ENCODE measurements at places on chromosomes 6 and 20.
A peak's percentile ranks its signal among the peaks of the same experiment; 100 is the strongest.

- no peak for DNase-seq
These were observed 115.8 kb downstream of the MANEA start for GRCh38 chr6:95693108-95693507.

DNA sequence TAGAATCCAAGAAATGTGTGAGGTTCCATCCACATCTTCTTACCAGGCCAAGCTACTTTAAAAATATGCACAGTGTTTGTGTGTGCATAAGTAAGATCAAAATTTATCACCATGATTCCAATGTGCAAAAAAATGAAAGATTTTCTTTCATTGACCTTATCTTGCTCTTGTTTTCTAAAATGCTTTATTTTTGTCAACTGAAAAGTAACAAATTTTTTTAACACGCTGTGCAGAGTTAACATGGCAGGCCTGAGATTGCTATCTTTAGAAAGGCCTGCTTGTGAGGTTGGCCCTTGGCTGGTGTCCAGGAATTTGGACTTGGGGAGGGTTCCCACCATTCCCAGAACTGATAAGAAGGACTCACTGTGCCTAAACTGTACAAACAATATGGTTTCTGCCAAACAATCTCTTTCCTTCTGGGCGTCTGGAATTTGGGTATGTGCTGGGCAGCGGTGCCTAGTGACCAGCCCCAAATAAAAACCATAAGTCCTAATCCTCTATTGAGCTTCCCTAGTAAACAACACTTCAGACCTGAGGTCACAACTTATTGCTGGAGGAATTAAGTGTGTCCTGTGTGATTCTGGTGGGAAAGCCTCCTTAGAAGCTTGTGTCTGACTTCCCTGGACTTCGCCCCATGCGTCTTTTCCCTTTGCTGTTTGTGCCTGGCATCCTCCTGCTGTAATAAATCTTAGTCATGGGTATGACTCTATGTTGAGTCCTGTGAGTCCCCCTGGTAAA lies 19.8 kb upstream of the MYLIP start:
- DNase-seq = no peak

- DNase-seq = no peak
These were observed 4.0 kb upstream of the ATXN1 start for GRCh38 chr6:16765235-16765634.

DNA sequence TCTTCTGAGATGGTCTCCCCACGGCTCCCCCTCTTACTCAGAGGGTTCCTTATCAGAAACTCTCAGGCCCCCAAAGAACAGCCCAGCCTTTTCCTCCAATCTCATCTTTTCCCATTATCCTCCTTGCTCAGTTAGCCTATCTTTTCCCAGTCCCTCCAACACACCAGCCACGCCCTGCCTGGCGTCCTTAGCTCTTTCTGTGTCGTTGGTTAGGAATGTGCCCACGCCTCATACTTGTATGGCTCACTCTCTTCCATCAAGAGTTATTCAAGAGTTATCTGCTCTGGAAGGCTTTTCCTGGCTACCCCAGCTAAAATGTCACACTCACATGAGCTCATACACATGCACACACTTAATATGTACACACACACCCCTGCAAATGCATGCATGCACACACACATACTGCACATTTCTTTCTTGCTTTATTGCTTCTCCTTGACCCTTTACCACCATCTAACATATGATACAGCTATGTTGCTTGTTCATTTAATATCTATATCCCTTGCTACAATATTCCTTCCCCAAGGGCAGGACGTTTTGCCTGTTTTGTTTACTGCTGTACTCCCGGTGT lies 37.6 kb downstream of the SLC2A10 start:
- no peak for DNase-seq

- no peak for DNase-seq
These were observed 57.9 kb downstream of the PRND start for GRCh38 chr20:4779616-4780015.

DNA sequence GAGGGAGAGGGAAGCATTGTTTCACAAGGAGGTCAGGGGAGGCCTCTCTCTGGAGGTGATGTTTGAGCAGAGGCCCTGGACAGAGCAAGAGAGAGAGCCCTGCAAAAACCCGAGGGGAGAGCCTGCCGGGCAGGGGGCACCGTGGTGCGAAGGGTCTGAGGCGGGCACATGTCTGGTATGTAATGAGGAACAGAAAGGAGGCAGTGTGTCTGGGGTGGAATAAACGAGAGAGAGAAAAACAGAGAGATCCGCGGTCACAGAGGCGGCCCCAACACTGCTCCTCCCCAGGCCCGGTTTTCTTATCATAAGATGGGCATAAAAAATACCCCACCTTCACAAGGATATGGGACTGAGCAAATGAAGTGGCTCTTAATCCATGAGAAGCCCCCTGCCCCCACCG lies 119.2 kb downstream of the PREX1 start:
- no peak for DNase-seq

DNA sequence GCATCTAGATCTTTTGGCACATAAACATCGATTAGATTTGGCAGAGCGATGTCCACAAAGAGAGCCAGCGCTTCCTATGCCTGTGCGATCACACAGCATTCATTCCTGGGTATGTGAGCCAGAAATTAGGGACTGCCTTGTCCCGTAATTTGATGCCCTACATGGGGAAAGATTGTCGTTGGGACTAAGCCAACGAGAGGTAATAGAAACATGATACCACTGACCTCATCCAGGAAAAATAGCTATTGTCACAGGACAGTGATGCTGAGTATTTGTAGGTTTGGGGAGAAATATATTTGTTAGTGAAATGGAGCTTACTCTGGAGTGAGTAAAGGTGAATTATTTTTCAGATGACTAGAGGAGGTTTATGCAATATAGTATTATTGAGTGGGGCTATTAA lies 154.0 kb downstream of the TSHZ2 start:
- no peak for DNase-seq

- DNase-seq = no peak
These were observed 15.0 kb upstream of the SOX4 start for GRCh38 chr6:21578523-21578922.

GRCh38 chr20:50208085-50208491 lies 17.5 kb downstream of the CEBPB start:
- no peak for DNase-seq

- no peak for DNase-seq
These were observed 30.2 kb upstream of the BCAS1 start for GRCh38 chr20:54100563-54100962.

- DNase-seq = no peak
These were observed 28.3 kb downstream of the FYN start for GRCh38 chr6:111844921-111845320.

GRCh38 chr6:126361832-126362440 lies 22.0 kb downstream of the CENPW start:
- no peak for DNase-seq

DNA sequence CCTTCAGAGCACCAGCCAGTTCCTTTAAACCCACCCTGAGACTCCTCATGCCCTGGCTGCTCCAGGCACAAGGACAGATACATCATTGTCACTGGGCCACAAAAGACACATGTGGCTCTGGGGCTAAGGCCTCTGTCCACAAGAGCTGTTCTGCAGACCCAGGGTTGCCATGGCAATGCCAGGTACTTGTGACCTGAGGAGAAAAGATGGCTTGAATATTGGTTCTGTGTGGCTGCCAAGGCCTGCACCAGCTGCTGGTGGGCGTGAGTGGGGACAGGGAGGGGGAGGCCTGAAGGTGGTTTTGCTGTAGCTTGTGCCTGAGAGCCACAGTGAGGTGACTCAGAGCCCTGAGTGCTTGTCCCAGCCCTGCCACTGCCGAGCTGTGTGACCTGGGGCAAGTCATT lies 31.8 kb downstream of the SAYSD1 start:
- DNase-seq = no peak

DNA sequence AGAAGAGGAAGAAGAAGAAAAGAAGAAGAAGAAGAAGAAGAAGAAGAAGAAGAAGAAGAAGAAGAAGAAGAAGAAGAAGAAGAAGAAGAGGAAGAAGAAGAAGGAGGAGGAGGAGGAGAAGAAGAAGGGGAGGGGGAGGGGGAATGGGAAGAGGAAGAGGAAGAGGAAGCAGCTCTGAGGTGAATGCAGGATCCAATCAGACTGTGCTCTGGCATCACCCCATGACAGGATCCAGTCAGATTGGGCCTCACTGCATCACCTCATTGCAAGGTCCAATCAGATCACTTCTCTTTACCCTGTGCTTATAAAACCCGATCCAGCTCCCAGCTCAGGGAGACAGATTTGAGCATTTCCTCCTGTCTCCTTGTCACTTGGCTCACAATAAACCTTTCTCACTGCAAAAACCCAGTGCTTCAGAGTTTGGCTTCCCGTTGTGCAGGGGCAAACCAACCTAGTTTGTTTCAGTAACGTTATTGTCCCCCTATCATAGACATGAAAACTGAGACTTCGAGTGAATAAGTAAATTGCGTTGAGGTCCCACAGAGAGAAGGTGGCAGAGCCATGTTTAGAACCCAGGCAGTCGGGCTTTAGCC lies 28.6 kb upstream of the YWHAB start:
- DNase-seq = no peak

DNA sequence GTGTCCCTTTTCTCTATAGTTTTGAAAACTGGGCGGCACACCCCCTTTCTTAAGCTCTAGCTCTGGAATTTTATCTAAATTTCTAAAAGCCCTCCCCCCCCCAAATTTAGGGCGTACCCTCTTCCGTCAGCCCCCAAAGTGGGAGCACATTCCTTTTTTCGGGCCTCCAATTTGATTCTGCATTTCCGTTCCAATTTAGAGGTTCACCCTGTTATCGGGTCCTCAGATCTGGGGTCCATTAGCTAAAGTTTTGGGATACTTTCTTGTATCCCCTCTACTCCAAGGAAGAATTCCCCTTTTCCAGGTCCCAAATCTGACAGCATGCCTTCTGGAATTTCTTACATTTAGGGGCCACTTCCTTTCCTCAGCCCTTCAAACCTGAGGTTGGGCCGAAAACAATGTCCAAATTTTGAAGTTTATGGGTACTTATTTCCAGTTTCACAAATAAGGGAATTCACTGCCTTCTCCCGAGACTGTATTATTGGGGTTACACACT lies 796 bp downstream of the PHF20 start:
- DNase-seq = no peak

DNA sequence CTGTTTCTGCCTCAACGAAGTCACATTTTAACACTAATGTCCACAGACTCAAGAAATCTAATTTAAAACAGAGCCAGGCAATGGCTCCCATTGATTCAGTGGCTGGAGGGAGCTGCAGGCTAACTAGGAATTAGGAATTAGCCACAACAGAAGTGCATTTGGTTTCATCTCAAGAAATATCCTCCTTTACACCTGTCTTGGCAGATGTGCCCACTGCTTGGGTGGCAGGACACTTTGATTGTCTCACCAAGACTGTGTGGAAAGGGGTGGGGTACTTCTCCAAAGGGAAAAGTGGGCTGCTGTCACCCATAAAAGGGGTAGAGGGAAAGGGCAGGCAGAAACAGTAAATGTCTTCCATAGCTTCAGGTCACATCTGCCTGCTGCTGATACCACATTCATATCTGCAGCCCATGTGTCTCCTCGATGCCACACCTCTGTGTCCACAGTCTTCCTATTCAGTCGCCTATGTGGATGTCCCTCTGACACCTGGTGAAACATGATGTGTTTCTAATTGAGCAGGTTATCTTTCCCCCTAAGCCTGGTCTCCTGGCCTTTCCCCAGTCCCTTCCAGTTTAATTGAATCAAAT lies 10.9 kb upstream of the OSER1 start:
- DNase-seq = no peak

DNA sequence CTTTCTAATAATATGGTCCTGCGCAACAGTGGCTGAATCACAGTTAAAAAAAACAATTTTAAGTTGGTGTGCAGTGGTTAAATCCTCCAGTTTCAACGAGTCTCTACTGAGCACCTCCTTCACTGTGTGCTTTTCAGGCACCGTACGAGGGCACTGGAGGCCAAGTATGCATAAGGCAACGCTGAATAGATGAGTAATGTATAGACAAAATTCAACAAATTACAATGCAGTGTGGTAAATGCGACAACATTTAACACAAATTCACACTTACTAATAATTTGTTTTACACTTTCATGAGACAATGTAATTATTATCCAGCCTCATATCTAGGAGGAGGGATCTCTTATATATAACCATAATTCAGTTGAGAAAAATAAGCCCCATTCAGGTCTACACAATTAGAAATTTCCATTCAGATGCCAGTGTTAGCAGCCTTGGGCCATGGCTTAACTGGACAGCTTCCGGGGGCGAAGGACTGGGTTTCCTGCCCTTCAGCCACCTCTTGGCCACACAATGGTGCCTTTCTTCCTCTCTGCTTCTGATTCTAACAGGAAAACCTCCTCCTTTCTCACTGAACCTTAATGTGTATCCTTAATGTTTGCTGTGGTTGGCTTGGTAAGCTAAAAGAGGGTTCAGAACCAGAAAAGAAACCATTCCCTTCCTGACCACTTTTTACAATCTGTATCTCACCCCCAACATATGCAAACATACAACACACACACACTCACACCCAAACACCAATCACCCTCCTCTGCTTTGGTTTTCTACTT lies 51.9 kb downstream of the B4GALT5 start:
- DNase-seq = no peak

DNA sequence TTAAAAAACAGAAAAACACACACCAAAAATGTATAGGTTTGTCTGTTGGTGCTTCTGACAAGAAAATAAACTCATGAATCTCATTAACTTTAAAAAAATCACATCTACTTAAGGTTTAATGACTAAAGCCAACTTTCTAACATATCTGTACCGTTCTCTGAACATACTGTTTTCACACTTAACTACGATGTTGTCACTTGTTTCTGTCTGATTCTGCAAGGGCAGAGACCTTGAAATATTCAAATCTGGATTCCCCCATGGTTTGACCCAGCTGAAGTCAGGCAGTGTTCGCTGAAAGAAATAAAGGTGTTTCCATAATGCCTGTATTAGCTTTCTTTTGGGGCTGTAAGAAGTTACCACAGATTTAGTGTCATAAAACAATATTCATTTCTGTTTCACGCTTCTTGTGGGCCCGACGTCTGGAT lies 2.7 kb upstream of the ASXL1 start:
- DNase-seq = peak; percentile 80

All from T-helper 2 cell (primary cell).